ENCODE measurements at places on chromosomes 2 and 18.
A peak's percentile ranks its signal among the peaks of the same experiment; 100 is the strongest.

DNA sequence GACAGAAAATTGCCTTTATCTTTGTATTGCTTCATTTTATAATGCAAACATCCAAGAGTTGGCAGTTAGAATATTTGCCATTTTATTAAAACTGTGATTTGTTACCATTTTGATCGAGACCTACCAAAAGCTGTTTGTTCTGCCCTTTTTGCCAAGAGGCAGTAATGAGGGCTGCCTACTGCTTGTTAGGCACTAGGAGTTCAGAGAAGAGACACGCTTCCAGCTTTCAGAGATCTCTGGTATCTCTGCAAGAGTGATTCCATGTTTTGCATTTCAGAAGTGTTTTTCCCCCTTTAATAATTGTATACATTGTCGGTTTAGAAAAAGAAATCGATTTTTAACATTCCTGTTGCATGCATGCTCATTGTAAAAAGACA is 628 bp downstream of the MRPL30 start:
- DNase-seq: no peak

GRCh38 chr2:71941726-71942525 is 205.7 kb downstream of the CYP26B1 start:
- no peak for DNase-seq

GRCh38 chr2:129708221-129708967 is 271.1 kb upstream of the RAB6C start:
- DNase-seq: no peak

- DNase-seq: no peak
Measured at GRCh38 chr2:43126817-43127207, 99.6 kb downstream of the ZFP36L2 start.

DNA sequence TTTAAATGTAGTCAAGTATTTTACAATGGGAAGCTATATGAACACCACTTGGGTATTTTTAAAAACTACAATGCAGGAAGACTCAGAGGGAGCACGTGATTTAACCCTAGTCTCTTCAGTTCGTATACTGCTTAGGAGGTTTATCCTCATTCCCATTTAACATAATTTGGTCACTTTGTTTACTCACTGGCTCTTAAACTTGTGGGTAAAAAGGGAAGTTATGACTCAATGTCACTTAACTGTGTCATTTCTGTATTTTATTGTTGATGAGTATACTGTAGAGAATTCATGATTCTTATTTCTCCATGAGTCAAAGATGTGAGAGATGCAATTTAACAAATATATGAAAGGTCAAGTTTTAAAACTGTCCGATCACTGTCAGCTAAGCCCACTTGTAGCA is 48.2 kb downstream of the SLC66A3 start:
- no peak for DNase-seq

DNA sequence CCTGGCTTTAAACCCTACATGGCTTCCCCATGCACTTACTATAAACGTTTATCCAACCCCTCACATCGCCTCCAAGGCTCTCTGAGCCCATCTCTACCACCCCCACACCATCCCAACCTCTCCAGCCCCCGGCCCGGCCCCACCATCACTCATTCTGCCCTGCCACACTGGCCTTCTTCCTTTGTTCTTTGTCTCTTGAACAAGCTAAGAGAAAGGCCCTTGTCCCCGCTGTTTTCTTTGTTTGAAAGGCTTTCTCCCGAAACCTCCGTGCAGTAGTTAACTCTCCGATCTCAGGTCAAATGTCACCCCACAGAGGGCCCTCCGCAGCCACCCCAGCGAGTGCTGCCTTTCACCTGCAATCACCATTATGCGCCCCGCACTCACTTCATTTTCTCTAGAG is 100.4 kb downstream of the AFF3 start:
- DNase-seq: no peak

DNA sequence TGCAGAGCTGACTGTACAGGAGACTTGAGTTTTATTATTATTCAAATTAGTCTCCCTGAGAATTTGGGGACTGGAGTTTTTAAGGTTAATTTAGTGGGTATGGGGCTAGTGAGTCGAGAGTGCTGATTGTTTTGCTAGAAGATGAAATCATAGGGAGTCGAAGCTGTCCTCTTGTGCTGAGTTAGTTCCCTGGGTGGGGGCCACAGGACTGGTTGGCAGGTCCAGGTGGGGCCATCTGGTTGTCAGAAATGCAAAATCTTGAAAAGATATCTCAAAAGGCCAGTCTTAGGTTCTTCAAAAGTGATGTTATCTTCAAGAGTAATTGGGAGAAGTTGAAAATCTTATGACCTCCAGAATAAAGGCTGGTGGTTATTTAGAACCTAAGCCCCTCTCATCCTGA is 267.3 kb downstream of the MYCN start:
- DNase-seq: no peak

DNA sequence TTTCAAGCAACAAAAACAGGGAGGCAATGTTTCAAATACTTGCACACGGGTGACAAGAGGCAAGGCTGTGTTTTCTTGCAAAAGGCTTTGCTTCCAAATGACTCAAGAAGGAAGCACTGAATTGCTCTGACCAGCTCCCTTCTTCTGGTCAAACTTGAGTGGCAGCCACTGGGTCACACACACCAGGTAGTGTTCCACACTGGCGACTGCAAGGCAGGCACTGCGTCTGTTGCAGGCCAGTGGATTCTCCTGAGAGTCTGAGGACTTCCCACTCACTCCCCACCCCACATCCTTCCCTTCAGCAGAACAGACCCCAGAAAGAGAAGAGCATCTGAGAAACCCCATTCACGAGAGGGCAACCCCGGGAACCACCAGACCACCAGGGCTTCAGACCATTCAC is 19.8 kb downstream of the PARD6G start:
- DNase-seq: no peak

DNA sequence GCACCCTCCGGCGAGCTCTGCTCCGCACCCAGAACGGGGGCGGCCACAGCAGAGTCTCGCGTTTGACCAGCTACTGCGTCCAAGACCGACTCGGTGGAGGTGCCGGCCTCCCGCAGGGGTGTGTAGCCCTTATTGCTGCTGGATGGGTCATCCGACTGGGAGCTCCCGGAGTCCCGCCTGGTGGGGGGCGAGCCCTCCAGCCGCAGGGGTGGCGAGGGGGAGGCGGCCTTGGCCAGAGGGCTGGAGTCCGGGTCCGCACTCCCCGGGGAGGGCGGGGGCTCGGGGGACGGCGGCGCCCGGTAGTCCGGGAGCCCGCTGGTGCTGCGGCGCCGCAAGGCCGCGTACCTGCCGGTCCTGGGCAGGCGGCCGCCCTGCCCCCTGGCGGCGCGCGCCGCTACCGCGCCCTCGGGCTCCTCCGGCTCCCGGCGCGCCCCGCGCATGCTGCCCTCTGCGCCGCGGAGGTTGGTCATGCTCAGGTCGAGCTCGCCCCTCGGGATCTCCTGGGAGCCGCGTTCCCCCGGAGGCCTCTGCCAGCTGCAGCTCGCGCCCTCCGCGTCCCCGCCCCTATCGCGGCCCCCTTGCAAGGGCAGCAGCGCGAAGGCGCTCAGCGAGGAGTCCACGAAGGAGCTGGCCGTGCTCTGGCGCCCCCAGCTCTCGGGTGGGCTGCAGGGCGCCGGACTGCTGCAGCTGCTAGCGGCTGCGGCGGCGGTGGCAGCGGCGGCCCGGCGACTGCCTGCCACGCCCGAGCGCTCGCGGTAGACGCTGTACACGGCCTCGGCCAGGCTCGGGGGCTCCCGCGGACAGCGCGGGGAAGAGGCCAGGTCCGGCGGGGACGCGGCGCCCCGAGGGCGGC is 4.8 kb downstream of the TMEM200C start:
- DNase-seq: peak; percentile 13

GRCh38 chr2:216911886-216912285 is 52.0 kb upstream of the TNP1 start:
- DNase-seq: no peak

GRCh38 chr2:190515687-190516086 is 18.8 kb downstream of the NEMP2 start:
- DNase-seq: peak; percentile 47

GRCh38 chr2:141341444-141341843 is 789.4 kb downstream of the LRP1B start:
- DNase-seq: no peak

- no peak for DNase-seq
Measured at GRCh38 chr2:66850376-66850775, 415.5 kb downstream of the MEIS1 start.

DNA sequence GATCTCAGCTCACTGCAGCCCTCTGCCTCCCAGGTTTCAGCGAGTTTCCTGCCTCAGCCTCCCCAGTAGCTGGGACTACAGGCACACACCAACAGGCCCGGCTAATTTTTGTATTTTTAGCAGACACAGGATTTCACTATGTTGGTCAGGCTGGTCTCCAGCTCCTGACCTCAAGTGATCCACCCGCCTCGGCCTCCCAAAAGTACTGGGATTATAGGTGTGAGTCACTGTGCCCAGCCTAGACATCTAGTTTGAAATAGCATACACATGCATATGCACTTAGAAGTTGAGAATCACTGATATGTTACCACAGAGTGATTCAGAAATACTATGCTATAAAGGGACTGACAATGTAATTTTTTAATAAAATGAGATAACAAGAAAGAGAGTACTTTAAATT is 69.8 kb upstream of the CDKL4 start:
- DNase-seq: no peak

- DNase-seq: no peak
Measured at GRCh38 chr2:190891889-190892288, 11.3 kb downstream of the GLS start.

GRCh38 chr2:238127165-238128060 is 11.1 kb upstream of the KLHL30 start:
- no peak for DNase-seq

DNA sequence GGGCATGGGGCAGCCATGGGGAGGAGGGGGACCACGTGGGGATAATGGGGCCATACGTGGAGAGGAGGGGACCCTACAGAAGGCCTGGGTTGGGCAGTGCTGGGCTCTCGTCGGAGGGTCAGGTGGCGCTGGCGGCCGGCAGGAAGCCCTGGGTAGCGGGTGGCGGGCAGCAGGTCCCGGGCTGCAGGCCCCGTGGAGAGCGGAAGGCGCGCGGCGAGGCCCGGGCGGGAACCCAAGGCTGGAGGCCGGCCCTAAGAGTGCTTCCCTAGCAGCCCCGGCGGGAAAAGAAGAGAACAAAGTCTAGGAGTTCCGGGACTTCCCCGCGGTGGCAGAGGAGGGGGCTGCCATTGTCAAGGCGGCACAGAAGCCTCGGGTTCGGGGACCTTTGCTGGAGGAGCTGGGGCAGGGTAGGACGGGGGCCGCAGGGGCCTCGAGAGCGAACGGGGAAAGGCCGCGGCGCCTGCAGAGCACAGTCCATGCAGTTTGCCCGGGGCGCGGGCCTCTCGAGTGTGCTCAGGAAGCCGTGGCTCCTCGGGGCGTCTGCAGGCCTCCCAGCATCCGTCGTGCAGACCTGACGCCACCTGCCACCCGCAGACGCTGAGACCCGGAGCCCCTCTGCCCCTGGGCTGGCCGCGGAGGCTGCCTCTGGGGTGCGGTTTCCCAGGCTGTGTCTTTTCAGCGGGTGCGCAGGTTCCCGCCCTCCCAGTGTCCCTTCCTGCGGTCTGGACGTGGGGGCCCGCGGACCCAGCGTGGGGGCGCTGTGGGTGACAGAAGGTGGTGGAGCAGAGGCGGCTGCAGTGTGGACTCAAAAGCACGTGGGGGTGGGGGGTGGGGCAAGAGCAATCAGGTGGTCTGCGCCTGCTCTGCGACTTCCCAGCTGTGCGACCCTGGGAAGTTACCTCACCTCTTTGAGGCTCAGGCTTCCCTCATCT is 19.4 kb upstream of the NCL start:
- DNase-seq: peak; percentile 20

DNA sequence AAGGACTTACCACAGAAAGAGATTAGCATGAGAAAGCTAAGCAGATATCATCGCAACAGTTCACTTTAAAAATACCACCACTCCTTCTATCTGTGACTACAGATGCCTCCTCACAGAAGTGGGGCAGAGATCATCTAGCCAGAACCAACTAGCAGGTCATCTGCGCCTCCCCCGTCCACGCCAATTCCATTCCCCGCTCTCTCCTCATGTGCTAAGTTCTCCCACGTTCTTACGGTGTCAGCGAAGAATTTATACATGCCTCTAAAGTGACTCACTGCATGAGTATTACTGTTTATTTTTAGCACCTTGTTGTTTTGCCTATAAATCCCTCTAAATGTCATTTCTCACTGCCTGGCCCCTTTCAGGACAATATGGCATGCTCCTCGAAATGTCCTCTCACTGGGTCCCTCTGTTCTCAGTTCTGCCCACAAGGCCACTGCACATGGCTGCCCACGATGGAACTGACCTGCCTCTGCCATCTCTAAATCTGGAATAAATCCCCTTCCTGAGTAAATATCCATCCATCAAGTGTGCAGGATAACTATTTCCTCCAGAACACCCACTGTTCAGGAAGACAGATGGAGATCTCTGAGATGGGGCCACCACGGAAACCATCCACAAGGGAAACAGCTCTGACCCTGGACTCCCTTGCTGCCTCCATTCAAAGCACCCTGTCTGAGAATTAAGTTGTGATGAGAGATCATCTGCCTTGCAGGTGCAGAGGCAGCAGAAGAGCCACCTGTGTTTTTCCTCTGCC is 137.7 kb downstream of the IRS1 start:
- DNase-seq: no peak

DNA sequence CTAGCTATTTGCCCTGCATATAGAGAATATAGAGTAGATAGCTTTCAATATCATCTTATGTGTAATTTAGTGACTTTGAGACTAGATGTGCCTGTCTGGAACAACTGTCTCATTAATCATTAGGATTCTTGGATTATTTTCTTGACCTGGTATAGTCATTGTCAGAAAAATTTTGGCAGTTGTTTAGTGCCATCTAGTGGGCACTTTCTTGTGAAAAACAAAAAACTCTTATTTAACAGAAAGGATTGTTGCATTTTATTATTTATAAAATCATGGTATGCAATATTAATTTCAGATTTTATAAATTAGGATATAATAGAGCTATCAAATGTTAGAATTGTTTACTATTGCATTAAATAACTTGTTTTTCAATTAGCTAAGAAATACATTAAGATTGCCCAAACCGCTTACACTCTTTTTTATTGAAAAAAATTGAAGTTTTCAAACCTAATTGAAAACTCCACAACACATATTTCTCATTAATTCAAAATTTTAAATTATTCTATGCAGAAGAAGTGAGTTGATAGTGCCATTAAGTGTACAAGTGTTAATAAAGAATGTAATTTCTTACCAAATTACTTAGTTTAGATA is 80.3 kb downstream of the DYNAP start:
- no peak for DNase-seq
